Brain microvascular endothelial cell (primary cell): ENCODE measurements at places on chromosomes 2 and 18.

DNA sequence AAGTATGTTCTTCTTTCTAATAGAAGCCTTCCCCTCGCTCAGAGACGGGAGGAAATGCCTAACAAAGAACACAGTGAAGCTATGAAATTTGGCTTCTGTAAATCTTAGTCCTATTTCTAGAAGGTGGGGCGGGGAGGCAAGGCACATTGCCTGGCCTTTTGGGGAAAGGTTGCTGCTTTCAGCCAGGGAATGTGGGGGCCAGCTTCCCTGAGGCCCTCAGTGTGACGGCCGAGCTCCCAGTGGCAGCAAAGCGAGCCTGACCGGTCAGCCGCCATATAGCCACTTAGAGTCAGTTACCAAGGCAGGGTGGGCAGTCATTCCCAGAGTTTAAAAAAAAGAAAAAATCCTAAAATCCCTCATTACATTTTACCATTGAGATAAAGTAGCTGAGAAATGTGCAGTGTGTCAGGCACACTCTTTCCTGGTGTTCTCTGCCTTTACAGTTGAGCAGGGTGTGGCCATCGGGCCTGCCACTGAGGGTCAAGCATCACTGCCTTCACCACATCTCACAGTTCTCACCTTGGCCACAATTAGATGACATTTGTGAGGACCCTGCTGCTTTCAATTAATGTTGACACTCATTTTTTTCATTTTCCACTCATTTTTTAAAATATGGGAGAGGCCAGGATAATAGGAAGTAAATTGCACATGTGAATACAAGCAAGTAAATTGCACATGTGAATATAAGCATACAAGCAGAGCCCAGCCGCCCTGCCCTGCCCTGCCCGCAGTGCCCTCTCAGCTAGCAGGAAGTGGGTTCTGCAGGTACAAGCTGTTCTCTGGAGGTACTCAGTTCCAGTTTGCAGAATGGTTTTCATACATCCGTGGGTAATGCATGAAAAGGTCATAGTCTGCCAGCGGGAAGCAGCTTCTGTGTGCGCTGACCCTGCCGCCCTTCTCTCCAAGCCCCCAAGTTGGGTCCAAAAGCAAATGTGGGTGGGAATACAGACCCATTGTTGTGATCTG, 76.9 kb downstream of the WDSUB1 start:
- no peak for DNase-seq

DNA sequence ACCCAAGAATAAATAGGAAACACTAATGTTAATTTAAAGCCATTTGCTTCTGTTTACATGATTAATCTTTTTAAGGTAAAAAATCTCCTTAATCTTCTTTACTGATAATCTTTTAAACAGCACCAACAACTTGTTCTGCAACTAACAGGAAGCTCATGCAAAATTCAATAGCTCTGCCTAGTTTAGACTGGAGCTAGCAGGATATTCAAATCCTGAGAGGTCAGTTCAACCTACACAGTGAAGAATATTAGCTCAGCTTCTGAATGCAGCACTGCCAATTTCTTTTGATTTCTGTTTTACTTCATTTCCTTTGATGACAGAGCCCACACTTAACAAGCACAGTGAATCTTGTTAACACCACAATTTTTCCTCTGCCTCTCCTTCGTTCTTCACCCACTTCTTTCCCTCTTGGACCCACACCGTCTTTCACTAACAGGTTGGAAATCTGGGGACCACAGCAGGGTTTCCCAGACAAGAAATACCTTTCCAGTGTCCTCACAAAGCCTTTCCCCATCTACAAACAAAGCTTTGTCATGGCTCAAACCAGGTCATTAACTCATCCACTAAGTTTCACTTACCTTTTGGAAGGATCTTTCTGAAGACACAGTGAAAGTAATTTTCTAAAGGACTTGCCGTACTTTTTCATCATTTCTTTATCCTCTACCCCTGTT, 109.8 kb downstream of the STK39 start:
- no peak for DNase-seq

DNA sequence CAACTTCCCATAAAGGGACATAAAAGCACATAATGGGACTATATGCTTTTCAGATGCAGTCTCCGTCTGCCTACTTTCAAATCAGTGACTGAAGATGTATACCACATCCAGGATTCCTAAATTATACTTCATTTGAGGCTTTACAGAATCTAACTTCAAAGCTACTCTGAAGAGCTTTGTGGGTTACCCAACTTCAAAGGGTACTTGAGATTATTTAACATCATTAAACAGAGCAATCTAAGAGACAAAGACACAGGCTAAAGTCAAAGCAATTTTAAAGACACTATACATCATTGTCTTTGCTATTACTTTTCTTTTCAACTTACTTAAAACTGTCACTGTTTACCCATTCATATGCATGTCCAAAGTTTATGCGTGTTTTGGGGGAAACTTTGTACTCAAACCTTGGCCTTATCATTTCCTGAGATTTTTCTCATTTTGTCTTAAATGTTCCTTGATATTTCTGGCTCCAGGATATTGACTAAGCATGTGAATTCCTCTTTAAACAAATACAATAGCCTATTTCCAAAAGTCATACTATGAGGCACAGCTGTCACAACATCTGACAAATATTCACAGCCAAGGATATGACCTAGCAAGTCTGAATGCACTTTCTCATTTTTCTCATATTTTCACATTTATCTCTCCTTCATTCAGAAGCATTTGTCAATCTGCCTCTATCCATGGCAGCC, 1985.1 kb upstream of the PIK3C3 start:
- DNase-seq = peak; percentile 41

- no peak for DNase-seq
Observed at GRCh38 chr2:230713331-230714135, 891 bp downstream of the CAB39 start.

- no peak for DNase-seq
Observed at GRCh38 chr2:153005071-153005730, 286.8 kb downstream of the ARL6IP6 start.

DNA sequence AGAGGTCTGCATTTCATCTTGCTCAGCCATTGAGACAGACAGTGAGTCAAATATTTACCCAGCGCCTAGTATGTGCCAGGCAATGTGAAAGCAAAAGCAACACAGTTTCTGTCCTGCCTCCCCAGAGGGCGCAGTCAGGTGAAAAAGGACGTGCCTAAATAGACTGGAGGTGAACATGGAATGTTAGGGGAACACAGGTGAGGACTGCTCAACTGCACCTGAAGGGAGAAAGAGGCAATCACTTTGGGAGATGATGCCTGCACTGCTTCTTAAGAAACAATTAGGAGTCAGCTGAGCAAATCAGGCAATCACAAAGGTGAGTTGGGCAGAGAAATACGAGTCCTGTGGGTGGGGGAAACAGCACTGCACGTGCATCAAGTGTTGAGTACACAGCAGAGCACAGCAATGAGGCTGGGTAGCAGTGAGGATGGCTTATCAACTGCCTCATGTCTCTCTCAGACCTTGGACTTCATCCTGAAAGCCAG, 218.3 kb upstream of the SMAD7 start:
- no peak for DNase-seq

- DNase-seq = peak; percentile 72
Observed at GRCh38 chr2:229273723-229274338, 2.7 kb upstream of the PID1 start.

DNA sequence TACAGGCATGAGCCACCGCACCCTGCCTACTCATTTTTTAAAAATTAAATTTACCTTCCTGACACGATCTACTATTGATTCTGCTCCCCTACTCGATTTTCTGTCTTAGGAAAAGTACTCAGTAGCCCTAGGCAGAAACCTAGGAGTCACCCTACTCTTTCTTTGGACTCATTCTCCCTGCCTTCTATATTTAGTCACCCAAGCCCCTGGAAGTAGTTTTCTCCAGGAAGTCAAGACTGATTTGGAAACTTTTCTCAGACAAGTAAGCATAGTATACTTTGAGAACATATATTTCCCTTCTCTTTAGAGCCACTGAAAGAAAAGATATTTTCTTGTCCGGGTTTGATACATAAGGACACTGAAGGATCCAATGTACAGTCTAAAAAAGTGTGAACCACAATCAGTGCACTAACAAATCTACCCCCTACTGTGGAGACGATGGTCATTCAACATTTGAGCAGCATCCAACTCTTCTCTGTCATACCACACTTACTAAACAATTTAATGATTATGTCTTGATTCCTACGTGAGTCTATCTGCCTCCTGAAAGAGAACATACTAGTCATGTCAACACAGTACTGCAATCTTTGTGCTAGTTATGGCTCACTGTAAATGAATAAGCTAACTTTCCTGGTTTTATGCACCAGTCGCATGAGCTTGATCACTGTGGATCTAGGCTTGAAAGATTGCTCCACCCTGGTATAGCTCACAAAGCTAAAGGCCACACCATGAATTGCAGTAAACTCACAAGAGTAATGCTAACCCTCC, 19.8 kb downstream of the YWHAQ start:
- no peak for DNase-seq

DNA sequence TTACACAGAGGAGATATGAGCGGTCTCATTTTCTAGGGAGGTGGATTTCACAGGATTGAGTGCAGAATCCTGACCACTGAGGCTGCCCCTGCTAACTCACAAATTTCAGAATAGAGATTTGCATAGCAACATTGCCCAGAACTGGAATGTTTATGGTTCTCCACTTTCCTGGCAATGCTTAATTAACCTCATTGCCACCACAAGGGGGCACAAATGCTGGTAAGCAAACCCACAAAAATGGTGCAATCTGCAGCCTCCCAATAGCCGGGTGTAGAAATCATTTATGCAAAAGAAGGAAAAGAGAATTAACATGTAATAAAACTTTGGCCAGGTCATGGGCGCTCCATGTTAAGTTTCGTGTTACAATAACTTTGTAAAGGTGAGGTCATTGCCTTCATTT, 112.4 kb downstream of the CYRIA start:
- peak; percentile 41 for DNase-seq

DNA sequence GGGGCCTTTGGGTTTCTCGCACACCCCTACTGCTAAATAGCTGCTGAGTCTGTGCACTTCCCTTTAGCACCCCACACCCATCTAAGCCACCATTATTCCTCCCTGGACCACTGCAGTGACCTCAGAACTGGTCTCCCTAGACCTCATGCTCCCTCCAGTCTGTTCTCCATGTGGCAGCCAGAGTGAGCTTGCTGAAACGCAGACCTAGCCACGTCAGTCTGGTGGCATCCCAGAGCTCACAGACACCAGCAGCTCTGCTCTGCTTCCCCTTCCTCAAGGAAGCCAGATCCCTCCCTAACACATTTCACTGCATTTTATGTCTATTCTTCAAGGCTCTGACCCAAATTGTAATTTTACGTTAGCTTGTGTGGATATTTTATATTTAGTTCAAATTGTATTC, 144.4 kb downstream of the DYSF start:
- DNase-seq = no peak

DNA sequence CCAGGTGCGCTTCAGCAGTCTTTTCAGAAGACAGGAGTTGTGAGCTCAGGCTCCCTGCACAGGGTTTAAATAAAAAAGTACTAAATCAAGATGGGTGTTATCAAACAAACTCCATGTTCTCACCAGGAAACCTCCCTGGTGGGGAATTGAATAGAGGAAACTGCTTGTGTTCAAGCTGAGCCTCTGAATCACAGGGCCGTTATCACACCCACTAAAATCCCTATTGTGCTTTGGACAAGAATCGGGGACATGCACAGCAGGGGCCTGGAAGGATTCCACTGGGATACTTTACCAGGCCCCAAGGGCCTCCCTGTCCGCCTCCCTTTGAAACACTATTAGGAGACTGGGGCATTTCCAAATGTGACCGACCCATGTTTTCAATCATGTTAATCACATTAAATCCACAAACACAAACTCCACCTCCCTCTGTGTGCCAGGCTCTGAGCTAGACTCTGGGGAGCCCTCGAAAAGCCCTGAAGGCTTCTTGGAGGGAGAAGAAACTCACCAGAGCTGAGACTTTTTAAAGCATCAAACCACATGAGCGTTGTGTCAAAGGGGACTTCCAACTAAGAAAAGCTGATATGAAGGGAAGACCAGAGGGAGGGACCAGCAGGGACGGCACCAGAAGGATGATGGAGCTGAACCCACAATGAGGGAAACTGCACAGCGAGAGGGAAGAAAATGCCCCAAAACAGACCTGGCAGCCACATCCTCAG, 458.7 kb upstream of the ID2 start:
- DNase-seq = no peak

GRCh38 chr2:25009954-25010353, 31.9 kb upstream of the EFR3B start:
- DNase-seq = no peak

GRCh38 chr18:35717182-35717581, 135.6 kb downstream of the GALNT1 start:
- no peak for DNase-seq

GRCh38 chr2:50863856-50864255, 168.1 kb downstream of the NRXN1 start:
- no peak for DNase-seq

GRCh38 chr18:3760741-3761140, 310.8 kb downstream of the TGIF1 start:
- no peak for DNase-seq

DNA sequence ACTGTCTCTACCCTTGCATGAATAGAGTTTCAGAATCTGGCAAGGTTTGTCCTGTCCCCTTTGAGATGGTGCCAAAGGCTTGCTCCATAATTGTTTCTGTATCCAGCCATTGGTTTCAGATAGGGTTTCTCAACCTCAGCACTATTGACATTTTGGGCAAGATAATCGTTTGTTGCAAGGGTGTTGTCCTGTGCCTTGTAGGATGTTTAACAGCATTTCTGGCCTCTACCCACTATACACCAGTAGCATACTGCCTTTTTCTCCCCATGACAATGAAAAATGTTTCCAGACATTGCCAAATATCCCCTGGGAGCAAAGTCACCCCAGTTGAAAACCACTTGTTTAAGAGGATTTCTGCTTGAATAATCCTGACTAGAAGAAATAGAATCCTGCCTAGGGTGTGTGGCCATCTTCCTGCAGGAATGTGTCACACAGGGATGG, 126.8 kb downstream of the CDC42EP3 start:
- no peak for DNase-seq

- DNase-seq = no peak
Observed at GRCh38 chr18:45687621-45688020, 36.4 kb upstream of the SLC14A1 start.

DNA sequence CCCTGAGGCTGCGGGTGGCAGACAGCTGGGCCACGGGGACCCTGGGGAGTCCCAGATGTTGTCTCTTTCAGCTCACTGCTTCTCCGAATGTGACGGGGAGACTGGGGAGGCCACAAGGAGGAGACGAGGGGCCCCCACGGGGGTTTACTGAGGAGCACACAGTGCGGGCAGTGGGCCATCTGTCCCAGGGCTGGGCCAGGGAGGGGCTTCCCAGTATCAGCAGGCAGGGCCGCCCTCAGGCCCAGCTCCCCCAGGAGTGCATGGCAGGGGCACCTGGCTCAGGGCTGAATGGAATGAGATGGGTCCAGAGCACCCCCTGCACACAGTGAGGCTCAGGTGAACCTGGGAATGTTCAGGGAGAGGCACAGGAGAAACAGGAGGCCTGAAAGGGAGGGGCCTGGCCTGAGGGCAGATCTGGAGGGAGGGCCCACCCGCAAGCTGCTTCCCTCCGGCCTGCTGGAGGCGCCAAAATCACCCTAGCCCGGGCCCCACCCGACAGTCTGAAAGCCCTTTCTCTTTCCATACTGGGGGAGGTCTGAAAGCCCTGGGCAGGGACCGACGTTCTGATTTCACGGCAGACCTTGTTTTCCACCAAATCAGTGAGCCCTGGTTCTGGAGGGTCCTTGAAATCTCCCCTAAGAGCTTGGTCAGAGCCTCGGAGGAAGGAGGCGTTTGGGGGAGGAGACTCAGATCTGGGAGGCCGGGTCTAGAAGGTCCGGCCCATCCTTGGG, 35.5 kb upstream of the PTMA start:
- DNase-seq = peak; percentile 45

- DNase-seq = no peak
Observed at GRCh38 chr2:143725400-143725799, 596.2 kb downstream of the ARHGAP15 start.
